ENCODE measurements at places on chromosomes 11 and 22.

- no peak for DNase-seq
Measured at GRCh38 chr11:124072147-124072546, 31.0 kb upstream of the OR10G7 start.

- no peak for DNase-seq
Measured at GRCh38 chr11:99739464-99740089, 718.8 kb downstream of the CNTN5 start.

DNA sequence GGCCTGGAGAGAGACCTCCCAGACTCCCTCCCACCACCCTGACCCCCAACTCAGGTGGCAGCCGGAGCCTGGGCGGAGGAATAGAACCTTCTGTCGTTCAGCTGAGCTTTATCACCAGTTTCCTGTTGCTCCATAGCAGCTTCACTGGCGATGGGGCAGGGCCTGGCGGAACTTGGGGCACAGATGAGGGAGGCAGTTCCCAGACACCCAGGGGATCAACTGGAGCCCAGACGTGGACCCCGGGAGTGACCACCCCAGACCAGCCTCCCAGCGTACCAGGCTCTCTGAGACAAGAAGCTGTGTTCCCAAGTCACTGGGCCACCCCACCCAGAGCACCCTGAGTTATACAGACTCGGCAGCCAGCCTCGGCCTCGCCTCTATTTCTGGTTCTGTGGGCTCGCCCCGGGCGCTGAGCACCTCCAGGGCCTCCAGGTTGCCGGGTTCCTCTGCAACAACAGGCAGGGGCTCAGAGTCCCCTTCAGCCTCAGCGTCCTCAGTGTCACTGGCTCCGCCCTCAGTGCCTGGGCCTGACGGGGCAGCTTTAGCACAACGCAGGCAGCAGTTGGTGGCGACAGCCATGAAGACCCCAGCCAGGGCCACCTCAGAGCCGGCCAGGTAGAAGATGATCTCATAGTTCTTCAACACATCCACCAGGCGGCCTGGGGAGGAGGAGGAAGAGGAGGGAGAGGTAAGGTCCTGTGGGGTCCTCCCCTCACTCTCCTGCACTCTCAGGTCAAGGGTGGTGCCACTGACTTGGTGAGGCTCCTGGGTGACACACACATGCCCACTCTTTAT lies 5.7 kb downstream of the SLC16A8 start:
- DNase-seq: no peak

GRCh38 chr11:24295360-24295759 lies 201.5 kb upstream of the LUZP2 start:
- no peak for DNase-seq

- no peak for DNase-seq
Measured at GRCh38 chr11:111347723-111348115, 31.4 kb downstream of the POU2AF1 start.

DNA sequence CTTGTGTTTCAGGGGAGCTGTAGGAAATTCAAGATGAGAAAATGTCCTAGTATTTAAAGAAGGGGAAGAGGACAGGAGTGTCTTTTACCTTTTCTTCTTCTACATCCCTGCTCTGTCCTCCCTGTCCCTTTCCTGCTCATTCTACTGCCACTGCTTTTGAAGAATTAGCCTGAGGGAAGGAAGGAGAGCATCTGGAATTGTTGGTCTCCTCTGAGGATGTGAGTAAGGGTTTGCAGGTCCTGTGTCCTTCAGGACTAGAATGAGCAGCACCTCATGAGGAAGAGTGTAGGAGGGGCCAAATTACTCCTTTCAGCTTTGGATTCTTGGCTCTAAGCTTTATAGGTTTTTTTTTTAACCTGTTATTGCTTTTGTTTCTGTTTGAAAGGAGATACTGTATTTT lies 24.2 kb downstream of the SNU13 start:
- DNase-seq: no peak

GRCh38 chr11:123653827-123654565 lies 428 bp downstream of the SCN3B start:
- DNase-seq: no peak

GRCh38 chr11:64597671-64598101 lies 6.7 kb downstream of the SLC22A12 start:
- DNase-seq: no peak

DNA sequence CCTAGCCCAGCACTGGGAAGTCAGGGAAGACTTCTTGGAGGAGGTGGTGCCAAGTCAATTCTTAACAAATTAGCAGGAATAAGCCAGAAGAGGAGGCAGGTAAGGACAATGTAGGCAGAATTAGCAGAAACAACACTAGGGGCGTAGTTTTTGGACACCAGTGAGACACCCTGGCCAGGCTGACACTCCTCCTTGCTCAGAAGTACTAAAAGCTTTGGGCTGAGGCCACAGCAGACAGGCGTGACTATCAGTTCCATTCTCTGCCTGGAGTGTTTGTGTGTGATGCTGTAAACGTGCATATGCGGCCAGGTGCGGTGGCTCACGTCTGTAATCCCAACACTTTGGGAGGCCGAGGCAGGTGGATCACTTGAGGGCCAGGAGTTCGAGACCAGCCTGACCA lies 36.0 kb downstream of the PHF21B start:
- no peak for DNase-seq

- no peak for DNase-seq
Measured at GRCh38 chr11:16043617-16044016, 312.7 kb downstream of the SOX6 start.

- DNase-seq: no peak
Measured at GRCh38 chr22:40322021-40322420, 24.3 kb upstream of the ADSL start.

DNA sequence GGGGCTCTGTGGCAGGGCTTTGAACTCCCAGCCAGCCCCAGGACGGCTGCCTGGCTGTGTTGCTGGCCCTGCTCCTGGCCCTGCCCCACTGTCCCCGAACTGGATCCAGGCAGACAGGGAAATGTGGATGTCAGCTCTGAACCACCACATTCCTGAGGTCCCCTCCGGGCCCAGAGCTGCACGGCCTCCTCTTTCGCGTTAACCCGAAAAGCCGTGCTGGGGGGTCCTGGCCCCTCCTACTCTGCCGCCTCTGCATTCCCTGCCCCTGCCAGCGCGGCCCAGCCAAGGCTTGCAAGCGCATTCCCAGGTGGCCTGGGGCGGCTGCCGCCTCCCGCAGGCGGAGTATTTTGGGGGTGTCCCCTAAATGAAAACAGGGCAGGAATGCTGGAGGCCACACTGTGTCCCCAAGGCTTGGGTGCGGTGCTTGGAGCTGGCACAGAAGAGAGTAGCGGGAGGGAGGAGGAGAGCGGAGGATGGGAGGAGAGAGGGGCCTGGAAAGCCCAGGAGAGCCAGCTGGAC lies 5.4 kb downstream of the LINC01488 start:
- no peak for DNase-seq

DNA sequence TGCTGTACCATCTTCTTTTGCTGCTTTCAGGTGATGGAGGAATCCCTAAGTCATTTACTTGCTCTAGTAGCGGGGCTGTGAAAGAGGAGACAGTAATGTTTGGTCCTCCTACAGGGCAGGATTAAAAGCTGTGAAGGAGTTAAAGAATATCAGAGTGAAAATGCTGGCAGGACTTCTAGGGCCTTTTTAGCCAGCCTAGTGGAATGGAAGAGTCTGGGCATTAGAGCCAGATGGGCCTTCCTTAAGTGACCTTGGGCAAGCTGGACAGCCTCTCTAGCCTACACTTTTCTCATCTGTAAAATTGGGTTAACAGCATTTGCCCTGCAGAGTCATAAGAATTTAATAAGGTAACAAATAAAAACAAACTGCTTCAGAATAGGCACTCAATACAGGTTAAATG lies 114.7 kb downstream of the RBFOX2 start:
- no peak for DNase-seq

- DNase-seq: no peak
Measured at GRCh38 chr11:32071811-32072210, 19.1 kb upstream of the RCN1 start.

DNA sequence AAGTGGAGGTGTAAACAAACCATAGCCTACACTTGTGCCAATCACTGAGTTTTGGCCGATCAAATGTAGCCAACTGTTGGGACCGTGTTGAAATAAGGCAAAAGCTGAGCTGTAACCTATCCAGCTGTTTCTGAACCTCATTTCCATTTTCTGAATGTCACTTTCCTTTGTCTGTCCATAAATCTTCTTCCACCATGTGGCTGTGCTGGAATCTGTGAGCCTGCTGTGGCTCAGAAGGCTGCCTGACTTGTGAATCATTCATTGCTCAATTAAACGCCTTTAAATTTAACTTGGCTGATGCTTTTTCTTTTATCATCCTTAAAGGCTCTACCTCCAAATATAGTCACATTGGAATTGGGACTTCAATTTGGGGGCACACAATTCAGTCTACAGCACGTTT lies 203.1 kb upstream of the MPPED2 start:
- DNase-seq: no peak

- DNase-seq: no peak
Measured at GRCh38 chr22:23130697-23131096, 11.1 kb downstream of the RSPH14 start.

GRCh38 chr11:1817000-1817399 lies 17.8 kb upstream of the SYT8 start:
- DNase-seq: no peak

DNA sequence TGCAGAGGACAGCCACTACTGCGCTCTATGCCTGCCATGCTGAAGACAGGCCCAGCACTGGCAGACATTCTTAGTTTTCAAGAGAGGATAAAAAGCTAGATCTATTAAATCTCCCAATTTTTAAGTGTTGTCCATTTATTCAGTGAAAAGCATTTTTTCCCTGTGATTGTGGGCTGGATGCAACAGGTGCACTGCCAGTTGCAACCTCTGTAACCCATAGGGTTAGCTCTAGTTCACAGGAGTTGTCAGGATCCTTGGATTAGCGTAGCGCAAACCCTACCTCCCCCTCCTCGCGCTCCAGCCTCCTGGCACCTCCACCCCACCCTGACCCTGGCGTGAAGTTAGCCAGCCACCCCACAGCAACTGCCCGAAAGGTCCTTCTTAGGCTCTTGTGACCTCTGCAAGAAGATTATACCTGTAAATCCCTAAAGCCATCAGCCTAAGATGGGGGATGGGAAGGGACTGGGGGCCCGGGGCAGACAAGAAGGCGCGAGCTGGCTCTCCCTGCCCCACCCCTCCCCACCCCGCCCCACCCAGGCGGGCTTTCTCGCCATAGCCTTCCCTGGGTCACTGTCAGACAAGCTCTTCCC lies 30.9 kb downstream of the EIF3F start:
- no peak for DNase-seq

- DNase-seq: no peak
Measured at GRCh38 chr11:73091521-73092305, 50.4 kb downstream of the FCHSD2 start.

- no peak for DNase-seq
Measured at GRCh38 chr11:128568166-128568778, 19.1 kb downstream of the ETS1 start.

- peak; percentile 56 for DNase-seq
Measured at GRCh38 chr11:116773203-116774097, 663 bp upstream of the BUD13 start.

DNA sequence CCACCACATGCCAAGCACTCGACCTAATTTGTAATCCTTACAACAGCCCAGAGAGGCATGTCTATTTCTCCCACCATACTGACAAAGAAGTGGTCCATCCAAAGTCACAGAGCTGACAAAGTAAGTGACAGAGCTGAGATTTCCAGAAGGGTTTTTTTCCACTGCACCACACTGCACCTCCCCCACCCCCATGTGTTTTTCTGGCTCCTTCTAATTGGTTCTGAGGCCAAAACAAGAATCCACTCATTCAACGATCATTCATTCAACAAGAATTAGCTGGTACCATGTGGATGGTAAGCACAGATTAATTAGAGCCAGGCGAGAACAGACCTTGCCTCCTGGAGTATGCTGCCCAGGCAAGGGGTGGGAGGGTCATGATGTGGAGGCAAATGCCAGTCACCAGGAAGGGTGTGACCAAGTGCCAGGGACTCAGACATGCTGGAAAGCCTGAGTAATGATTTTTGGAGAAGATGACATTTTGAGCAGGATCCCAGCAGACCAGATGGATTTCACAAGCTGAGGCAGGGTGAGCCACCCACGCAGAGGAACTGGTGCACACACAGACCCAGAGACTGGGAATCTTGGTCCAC lies 14.9 kb upstream of the PRG2 start:
- DNase-seq: no peak

- no peak for DNase-seq
Measured at GRCh38 chr11:108221911-108222573, 396 bp downstream of the NPAT start.

- no peak for DNase-seq
Measured at GRCh38 chr11:17751558-17751957, 17.0 kb downstream of the KCNC1 start.

- DNase-seq: no peak
Measured at GRCh38 chr11:134724106-134724778, 312.2 kb upstream of the B3GAT1 start.

DNA sequence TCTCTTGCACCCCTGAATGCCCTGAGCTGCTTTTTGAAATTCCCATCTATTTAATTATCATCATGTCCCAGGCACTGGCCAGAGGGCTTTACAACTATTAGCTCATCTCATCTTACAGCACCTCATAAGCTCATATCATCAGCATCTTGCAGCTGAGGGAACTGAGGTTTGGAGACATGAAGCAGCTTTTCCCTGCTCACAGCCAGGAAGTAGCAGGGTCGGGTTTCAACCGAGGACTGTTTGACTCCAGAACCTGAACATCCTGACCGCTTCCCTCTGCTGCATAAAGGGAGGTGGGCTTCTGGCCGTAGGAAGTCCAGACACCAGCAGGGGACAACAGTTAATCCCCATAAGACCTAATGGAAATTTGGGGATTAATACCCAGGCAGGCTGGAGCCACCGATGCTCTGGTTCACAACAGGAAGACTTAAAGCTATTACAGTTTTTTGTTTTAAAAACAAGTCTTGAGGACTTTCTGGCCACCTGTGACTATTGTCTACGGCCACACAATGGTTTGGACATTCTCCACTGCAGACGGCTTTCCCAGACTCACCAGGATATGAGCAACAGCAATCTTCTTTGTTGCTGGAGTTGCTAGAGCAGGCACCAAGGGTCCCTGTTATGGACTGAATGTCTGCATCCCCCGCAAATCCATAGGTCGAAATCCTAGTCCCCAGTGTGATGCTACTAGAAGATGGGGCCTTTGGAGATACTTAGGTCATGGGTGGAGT lies 47.4 kb downstream of the CHST1 start:
- no peak for DNase-seq

DNA sequence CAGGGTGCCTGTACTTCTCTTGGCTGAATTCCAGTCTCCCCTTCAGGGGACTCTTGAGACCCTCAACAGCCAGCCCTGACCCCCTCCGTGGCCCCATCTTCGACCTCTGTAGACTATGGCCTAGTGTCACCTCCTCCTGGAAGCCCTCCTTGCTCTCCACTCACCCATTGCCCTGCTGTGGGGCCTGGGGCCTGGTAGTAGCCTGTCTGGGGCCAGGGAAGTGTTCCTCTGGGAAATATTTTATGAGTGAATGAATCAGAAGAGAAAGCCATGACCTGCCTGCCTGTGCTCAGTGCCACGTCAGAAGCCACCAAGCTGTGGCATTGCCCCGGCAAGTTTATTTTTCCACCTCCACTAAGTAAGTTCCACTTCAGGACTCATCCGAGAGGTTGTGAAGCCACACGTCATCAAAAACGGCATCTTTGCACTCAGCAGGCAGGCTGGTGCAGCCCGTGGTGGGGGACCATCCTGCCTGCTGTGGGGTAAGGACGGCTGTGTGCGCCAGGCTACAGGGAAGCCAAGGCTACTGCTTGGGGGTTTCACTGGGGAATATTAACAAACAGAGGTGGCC lies 59.6 kb upstream of the PPARA start:
- no peak for DNase-seq

GRCh38 chr11:35153280-35153679 lies 14.3 kb downstream of the CD44 start:
- no peak for DNase-seq
